Mammary epithelial cell (primary cell): ENCODE measurements at places on chromosomes 1 and 21. TPM values are rescaled to one million over a fixed set of nuclear protein-coding genes. Genes with fewer than 3 reads are reported as not detected.

Gene SYT14
- 5.8 TPM for total RNA-seq

Gene KRTAP13-2
- total RNA-seq: not detected

Gene OR2L2
- total RNA-seq: 0.17 TPM

Gene SFN
- 2,314 and 2,555 TPM in 2 replicates for total RNA-seq

Gene DR1
- total RNA-seq: 79.2 and 111 TPM in 2 replicates

Gene WNT2B
- total RNA-seq: 0.67 TPM

Gene S100A3
- total RNA-seq: 47.4 and 58.6 TPM in 2 replicates

DNA sequence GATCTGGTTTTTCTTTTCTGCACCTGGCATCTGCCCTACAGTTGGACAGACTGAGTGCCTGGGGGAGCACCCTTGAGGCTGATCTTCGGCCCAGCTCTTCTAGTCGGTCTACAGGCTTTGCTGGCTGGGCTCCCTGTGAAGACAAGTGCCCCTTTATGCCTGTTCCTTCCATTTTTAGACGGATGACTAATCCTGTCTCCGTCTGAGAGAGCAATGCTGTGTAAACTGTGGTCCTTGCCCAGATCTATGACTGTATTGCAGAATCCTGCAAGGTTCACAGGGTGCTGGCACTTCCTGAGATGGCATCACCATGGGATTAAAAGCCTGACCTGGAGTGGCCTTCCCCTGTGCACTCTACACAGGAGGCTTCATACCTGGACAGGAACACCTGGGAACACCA is 47.6 kb upstream of the SAMD13 start:
- peak; percentile 96 for DNase-seq

GRCh38 chr1:26747048-26747447 is 40.7 kb upstream of the PIGV start:
- DNase-seq: no peak

DNA sequence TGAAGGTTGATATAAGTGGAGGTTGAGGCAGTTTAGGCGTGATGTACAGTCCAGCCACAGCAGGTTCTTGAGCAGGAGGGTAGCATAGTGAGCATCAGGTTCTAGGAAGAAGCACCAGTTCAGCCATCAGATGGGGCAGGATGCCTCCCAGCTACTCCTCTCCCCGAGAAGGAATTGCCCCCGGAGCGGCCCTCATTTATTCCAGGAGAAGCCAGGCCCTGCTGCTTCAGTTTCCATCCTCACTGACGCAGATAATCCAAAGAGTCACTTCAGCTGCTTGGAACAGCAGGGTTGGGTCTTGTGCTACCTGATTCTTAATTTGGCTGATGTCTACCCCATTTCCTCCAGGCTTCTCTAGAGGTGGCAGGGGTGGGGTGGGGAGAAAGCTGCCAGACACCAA is 54.7 kb downstream of the LACTBL1 start:
- DNase-seq: no peak

GRCh38 chr1:115714572-115715141 is 53.9 kb downstream of the CASQ2 start:
- peak; percentile 96 for DNase-seq
